Neural progenitor cell (in vitro differentiated cells): ENCODE measurements at places on chromosomes 1 and 21. TPM values are rescaled to one million over a fixed set of nuclear protein-coding genes. Genes with fewer than 3 reads are reported as not detected.
A peak's percentile ranks its signal among the peaks of the same experiment; 100 is the strongest.

The LENEP gene
- not detected in 2 replicates for total RNA-seq

The B3GALNT2 gene
- 42.7 and 43.0 TPM in 2 replicates for total RNA-seq

The MATN1 gene
- total RNA-seq: 0.09 TPM in 1 of 2 replicates, not detected in the other

The PRPF38B gene
- total RNA-seq: 35.1 and 40.7 TPM in 2 replicates

The PTCH2 gene
- total RNA-seq: 0.09 TPM in 1 of 2 replicates, not detected in the other

The LCE3A gene
- not detected in 2 replicates for total RNA-seq

The PLA2G5 gene
- total RNA-seq: not detected in 2 replicates

The BRINP3 gene
- 0.03 TPM in 1 of 2 replicates, not detected in the other for total RNA-seq

The ARHGEF11 gene
- total RNA-seq: 31.9 and 33.8 TPM in 2 replicates

The USH2A gene
- 0.03 and 0.04 TPM in 2 replicates for total RNA-seq

The KIF26B gene
- total RNA-seq: 0.47 and 1.2 TPM in 2 replicates

DNA sequence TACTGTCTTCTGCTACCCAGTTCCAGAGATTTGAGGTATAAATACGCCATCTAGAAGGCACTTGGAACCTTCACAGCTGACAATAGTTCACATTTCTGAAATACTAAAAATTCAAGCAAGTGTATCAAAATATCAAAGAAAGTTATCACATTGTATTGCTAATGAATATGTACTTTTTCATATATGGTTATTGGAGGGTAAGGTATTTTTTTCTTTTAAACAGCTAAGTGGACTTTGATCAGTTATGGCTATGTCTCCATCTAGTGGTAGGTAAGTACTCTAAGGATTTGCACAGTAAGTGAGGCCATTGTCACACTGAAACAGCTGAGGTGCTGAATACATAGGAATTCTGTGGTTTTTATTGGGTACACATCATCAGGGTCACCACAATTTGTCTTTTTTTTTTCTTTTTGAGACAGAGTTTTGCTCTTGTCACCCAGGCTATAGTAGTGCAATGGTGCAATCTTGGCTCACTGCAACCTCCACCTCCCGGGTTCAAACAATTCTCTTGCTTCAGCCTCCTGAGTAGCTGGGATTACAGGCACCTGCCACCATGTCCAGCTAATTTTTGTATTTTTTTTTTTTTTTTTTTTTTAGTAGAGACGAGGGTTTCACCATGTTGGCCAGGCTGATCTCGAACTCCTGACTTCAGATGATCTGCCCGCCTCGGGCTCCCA, 49.1 kb upstream of the CR2 start:
- DNase-seq: peak; percentile 70

GRCh38 chr1:163076981-163077761, 8.0 kb downstream of the RGS4 start:
- no peak for DNase-seq

DNA sequence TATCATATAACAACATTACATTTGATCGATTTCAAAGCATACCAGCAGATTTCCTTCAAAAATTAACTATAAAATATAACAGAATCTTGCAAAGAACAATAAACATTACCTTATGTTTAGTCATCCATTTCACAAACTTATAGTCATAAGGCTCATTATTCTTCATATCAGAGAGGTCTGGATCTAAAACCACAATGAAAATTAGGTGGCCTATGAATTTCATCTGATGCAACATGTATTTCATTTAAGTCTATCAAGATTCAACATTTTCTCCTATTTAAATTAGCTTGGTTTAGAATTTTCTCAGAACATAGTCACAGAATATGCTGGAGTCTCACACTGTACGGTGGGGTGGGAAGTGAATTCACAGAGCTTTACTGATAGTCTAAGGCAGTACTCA, 49.2 kb downstream of the KYAT3 start:
- DNase-seq: no peak

DNA sequence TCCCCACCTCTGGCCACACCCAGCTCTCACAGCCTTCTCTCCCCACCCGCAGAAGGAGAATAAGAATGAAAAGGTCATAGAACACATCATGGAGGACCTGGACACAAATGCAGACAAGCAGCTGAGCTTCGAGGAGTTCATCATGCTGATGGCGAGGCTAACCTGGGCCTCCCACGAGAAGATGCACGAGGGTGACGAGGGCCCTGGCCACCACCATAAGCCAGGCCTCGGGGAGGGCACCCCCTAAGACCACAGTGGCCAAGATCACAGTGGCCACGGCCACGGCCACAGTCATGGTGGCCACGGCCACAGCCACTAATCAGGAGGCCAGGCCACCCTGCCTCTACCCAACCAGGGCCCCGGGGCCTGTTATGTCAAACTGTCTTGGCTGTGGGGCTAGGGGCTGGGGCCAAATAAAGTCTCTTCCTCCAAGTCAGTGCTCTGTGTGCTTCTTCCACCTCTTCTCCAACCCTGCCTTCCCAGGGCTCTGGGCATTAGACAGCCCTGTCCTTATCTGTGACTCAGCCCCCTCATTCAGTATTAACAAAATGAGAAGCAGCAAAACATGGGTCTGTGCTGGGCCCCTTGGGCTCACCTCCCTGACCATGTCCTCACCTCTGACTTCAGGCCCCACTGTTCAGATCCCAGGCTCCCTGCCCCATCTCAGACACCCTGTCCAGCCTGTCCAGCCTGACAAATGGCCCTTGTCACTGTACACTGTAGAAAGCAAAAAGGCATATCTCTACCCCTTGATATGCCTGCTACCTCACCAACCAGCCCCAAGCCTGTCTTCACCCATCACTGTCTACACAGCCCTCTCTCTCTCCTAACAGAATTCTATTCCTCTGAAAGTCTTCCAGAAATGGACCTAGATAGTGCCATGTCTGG, 3.2 kb downstream of the S100A9 start:
- no peak for DNase-seq

DNA sequence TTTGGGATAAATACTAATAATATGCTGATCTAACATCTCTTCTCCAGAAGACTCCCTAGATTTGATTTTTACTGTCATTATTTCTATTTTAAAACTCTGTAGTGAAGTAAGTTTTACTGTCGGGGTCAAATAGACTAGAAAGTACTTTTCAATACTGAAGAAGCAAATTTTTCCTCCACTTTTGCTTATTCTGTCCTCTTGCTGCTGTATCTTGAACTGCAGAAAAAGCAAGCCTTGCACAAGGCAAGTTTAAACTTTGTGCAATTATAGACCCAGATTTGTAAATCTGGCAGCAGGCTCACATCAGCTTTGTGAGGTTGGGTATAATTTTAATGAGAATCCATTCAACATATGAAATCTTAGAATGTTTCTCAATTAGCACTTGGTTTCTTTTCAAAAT, 151.1 kb upstream of the ETS2 start:
- no peak for DNase-seq

- DNase-seq: peak; percentile 16
These were observed 13.1 kb downstream of the SDCCAG8 start for GRCh38 chr1:243268751-243269460.

GRCh38 chr21:38056481-38056880, 140.2 kb upstream of the KCNJ6 start:
- no peak for DNase-seq

GRCh38 chr1:226422478-226422877, 14.6 kb upstream of the PARP1 start:
- no peak for DNase-seq

- no peak for DNase-seq
These were observed 464.1 kb downstream of the ADGRL2 start for GRCh38 chr1:82264802-82265201.

DNA sequence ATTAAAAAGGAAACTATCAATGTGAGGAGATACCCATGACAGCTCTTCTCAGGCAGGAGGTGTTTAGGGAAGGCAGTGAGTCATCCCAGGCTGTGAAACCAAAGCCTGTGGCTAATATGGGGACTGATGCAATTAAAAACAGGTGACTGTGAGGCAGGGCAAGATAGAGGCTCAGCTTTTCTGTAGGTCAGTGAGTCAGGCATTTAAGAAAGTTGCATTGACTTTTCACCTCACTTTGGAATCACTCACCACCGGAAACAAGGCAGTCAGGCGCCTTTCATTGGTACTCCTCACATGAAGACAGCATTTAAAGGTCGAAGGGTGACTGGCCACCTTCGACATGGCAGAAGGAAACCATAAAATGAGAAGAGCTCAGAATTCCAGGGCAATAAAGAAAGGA, 54.5 kb downstream of the PAPPA2 start:
- no peak for DNase-seq

- DNase-seq: no peak
These were observed 1.7 kb downstream of the ASPM start for GRCh38 chr1:197144570-197145325.

DNA sequence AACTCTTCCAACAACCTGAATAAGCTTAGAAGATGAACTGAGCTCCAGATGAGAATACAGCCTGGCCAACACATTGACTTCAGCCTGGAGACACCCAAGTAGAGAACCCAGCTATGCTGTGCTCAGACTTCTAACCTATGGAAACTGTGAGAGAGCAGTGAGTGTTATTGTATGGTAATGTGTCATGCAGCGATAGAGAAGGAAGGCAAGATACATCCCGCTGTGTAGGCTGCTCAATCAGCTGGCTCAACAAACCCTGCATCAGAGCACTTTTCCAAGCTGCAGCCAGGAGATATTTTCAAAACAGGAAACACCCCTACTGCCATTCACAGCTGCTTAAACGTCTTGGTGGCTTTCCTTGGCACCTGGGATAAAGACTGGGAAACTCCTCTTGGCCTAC, 321.3 kb downstream of the SIPA1L2 start:
- no peak for DNase-seq

GRCh38 chr1:27581823-27582243, 22.1 kb downstream of the AHDC1 start:
- no peak for DNase-seq

GRCh38 chr21:29300807-29301138, 2.1 kb downstream of the BACH1 start:
- no peak for DNase-seq

- DNase-seq: no peak
These were observed 17.1 kb upstream of the CAP1 start for GRCh38 chr1:40023379-40023944.

DNA sequence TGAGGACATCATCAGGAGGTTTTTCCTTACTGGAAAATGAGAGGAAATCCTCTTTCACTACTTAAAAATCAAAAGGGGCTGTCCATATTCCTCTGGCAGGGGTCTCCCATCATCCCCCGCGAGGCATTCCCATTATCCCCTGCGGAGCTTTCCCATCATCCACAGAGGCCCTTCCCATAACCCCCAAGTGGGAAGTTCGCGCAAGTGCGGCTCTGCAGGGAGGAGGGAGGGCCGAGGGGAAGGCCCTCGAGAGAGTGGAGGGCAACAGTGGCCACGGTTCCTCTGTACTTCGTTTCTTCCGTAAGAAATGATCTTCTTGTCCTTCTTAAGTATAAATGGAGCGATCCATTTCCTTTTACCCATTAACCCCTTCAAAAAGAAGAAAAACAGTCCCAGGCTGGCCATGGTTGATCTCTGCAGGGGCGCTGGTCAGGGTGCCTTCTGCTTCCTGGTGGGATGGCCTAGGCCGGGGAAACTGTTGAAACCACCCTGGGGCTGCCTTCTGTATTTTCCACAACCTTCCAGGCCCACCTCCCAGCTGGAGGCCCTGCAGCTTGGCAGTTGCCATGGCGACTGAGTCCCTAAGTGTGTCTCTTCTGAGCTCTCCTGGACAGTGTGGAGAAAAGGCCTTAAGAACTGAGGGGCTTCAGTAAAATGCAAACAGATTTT, 3.6 kb upstream of the RSPH1 start:
- peak; percentile 84 for DNase-seq

- no peak for DNase-seq
These were observed 3.8 kb upstream of the INKA2 start for GRCh38 chr1:111742938-111743549.

DNA sequence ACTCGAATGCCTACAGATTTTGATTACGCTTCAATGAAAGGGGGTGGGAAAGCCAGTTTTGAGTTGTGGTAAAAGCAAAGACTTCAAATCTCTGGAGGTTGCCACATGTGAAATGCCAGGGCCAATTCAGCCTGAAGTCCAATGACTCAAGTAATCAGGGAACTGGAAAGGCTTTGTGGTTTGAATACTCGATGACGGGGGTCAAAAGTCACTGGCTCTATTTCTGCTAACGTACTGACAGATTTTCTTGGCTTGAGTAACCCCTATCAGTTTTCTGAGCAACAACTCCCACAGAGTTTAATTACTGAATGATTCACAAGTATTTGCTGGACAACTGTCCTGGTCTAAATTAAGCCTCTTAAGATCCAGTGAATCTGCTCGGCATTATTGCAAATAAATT, 152.2 kb downstream of the SIPA1L2 start:
- DNase-seq: peak; percentile 34

GRCh38 chr1:99472893-99473292, 173.0 kb upstream of the PALMD start:
- no peak for DNase-seq

DNA sequence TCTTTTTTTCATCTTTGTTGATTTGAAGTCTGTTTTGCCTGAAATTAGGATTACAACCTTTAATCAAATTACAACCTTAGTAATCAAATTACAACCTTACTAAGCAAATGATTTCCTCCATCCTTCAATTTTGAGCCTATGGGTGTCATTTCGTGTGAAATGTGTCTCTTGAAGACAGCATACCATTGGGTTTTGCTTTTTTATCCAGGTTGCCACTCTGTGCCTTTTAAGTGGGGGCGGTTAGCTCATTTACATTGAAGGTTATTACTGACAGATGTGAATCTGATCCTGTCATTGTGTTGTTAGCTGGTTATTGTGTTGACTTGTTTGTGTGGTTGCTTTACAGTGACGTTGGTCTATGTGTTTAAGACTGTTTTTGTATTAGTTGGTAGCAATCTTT, 74.8 kb upstream of the BCL9 start:
- DNase-seq: no peak

DNA sequence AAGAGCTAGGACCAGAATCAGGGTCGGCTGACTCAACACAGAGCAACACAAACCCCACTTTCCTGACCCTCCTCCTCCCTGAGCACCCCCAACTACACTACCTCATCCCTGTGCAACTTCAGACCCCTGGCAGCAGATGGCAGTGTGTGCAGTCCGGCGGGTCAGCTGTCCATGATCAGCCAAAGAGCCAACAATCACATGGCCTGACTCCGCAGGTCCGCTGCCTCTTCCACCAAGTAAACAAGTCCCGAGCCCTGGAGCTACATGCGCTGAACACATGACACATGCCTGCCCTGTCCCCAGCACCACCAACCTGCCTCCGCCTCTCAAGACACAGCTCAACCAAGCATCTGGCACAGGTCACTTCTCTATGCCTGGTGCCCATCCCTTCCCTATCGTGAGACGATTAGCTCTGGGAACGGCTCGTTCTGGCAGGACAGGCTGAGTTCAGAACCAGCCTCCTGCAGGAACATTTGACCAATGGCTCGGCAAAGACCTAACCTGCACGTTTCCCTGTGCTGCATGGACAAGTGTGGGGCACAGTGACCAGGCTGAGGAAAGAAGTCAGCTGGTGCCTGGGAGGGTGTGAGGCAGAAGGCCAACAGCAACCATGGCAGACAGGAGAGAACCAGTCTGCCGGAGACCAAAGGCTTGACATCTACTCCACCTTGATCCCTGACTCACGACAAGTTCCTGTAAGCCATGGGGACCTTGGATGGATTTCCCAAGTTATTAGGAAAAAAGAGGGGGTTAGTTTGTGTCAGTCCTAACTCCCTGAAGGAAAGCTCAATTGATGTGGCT, 60.3 kb downstream of the CD46 start:
- DNase-seq: peak; percentile 32

DNA sequence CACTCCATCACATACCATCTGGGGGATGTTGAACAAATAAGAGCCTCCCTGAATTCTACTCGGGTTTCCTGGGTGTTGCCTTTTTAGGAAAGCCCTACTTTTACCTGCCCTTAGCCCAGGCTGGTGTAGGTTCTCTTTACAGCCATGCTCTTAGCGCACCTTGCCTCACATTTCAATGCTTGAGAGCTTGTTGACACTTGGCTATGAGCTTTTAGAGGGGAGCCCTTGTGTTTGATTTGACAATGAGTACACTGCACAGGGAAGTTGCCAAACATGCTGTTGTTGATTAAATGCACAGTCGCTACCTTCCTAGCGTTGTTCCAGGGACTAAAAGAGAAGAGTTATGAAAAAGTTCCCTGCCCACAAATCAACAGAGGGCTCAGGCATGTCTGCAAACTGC, 103.8 kb downstream of the TRABD2B start:
- no peak for DNase-seq
